Stimulated activated CD4-positive, alpha-beta T cell treated with anti-CD3 and anti-CD28 coated beads, Interleukin-1b, Interleukin-23, amount 100 ng/mL, for 4 hours (primary cell): ENCODE measurements at places on chromosomes 3 and 15.

DNA sequence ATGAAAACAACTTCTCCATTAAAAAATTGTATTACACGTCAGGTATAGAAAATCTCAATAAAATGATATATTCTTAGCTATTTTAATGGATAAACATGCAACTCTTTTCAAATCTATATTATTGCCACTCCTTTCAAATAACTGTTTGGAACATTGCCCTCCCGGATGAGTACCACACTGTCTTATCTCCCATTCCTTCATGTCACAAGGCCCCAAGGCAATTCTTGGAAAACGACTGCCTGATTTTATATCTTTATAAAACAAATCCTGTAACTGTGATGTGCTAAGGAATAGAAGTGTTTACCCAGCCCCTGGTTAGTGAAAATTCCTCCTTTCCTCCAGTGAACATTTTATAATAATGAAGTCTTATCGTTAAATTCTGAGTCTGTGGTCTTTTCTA, 6.2 kb upstream of the ZNF619 start:
- DNase-seq: no peak

GRCh38 chr15:34808016-34808415, 12.7 kb upstream of the ACTC1 start:
- DNase-seq: no peak

- no peak for DNase-seq
These were observed 143.7 kb downstream of the NR1D2 start for GRCh38 chr3:24088782-24089181.

GRCh38 chr15:68460166-68460565, 28.2 kb upstream of the ITGA11 start:
- DNase-seq: no peak

DNA sequence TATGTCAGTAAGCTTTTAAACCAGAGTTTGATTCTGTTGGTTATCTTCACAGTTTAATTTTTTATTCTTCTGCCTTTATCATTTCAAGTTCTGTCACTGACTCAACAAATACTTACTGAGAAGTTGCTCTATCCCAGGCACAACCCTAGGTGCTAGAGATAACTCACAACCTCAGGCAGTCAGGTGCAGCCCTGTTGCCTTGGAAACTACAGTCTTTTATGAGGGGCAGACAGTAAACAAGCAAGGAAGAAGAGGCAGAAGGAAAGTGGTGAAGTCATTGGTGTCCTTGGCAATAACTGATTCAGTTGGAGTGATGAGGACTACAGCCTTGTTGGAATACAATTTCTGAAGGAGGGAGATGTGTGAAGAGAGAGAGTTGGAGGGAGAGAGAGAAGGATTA, 142.1 kb upstream of the LRTM1 start:
- no peak for DNase-seq

- DNase-seq: no peak
These were observed 10.6 kb downstream of the RAB7A start for GRCh38 chr3:128736601-128737000.

- no peak for DNase-seq
These were observed 48.4 kb upstream of the TJP1 start for GRCh38 chr15:29870495-29871151.

DNA sequence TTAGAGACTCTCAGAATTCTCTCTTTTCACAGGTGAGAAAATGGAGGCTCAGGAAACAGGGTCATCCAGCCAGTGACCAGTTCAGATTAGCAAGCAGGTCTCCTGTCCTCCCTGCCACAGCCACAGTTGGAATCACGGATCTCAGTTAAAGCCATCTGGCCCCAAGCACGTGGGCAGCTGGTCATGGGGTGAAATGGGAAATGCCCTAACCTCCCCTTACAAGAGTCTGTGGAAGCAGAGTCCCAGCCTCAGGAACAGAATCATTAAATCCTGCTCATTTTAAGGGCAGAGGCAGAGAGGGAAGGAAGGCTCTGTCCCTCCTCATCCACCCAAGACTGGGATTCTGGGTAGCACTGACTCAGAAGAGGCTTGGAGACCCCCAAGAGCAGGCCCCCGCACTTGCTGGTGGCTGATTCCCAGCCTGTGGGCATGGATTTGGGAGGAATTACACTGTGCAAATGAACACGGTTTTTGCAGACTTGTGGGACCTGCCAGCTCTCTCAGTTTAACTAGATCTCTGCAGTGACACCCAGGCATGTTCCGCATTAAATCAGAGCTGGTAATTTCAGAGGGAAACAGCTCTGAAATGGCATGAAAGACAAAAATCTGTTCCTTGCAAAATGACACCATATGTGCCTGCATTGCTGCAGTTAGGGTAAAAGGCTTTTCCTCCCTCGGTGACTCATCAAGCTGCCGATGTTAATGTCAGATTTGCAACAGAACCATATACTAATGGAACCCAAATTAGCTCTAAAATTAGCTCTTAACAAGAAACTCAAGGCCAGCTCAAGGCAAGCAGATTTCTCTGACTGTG, 89.0 kb downstream of the BDH1 start:
- DNase-seq: no peak
